Smooth muscle cell of the pulmonary artery (primary cell): ENCODE measurements at places on chromosomes 13 and 19. TPM values are rescaled to one million over a fixed set of nuclear protein-coding genes. Genes with fewer than 3 reads are reported as not detected.

Gene CLC
- not detected in 2 replicates for total RNA-seq

Gene ZNF773
- total RNA-seq: 13.7 and 22.1 TPM in 2 replicates

Gene TMEM259
- total RNA-seq: 91.7 and 118 TPM in 2 replicates

Gene CYP2A6
- not detected in 2 replicates for total RNA-seq

Gene TEKTIP1
- total RNA-seq: 0.20 TPM in 1 of 2 replicates, not detected in the other

Gene ANGPTL8
- not detected in 2 replicates for total RNA-seq

Gene FBXO17
- 27.2 and 43.7 TPM in 2 replicates for total RNA-seq

Gene SYT5
- 0.13 TPM in 1 of 2 replicates, not detected in the other for total RNA-seq

Gene DPF1
- 1.0 and 1.6 TPM in 2 replicates for total RNA-seq

Gene PRKCSH
- 443 and 455 TPM in 2 replicates for total RNA-seq

Gene KLK2
- total RNA-seq: not detected in 2 replicates

Gene TNFSF13B
- 4.3 and 8.2 TPM in 2 replicates for total RNA-seq

Gene PLIN4
- 0.26 and 2.9 TPM in 2 replicates for total RNA-seq

Gene MEIOSIN
- total RNA-seq: not detected in 2 replicates

Gene C3
- total RNA-seq: 62.9 and 313 TPM in 2 replicates

Gene FBN3
- total RNA-seq: not detected in 2 replicates

Gene OR10H1
- total RNA-seq: not detected in 2 replicates

Gene ABCC4
- total RNA-seq: 10.2 and 16.4 TPM in 2 replicates

Gene KIR2DL3
- not detected in 2 replicates for total RNA-seq

Gene ZNF304
- total RNA-seq: 9.5 and 10.9 TPM in 2 replicates

Gene NAPSA
- 0.33 and 0.36 TPM in 2 replicates for total RNA-seq

Gene CD70
- not detected in 2 replicates for total RNA-seq

Gene DHPS
- 58.8 and 66.5 TPM in 2 replicates for total RNA-seq

Gene TSHZ3
- 9.0 and 14.7 TPM in 2 replicates for total RNA-seq

Gene ZNF382
- 9.6 and 13.1 TPM in 2 replicates for total RNA-seq

Gene OVOL3
- not detected in 2 replicates for total RNA-seq

Gene HDGFL2
- 34.7 and 38.0 TPM in 2 replicates for total RNA-seq

Gene KLF1
- total RNA-seq: not detected in 2 replicates

Gene C19orf67
- not detected in 2 replicates for total RNA-seq

Gene FGF22
- not detected in 2 replicates for total RNA-seq

Gene CCDC8
- total RNA-seq: 20.0 and 21.8 TPM in 2 replicates

Gene COX7A1
- 13.2 and 34.2 TPM in 2 replicates for total RNA-seq

Gene STXBP2
- 5.4 and 14.9 TPM in 2 replicates for total RNA-seq

Gene JSRP1
- 0.36 TPM in 1 of 2 replicates, not detected in the other for total RNA-seq

Gene SBK3
- total RNA-seq: 0.07 TPM in 2 replicates

Gene NALCN
- total RNA-seq: 16.3 and 26.6 TPM in 2 replicates

Gene IGFL1
- not detected in 2 replicates for total RNA-seq

Gene GPR4
- 0.53 and 0.78 TPM in 2 replicates for total RNA-seq

Gene FLT1
- 3.2 and 3.8 TPM in 2 replicates for total RNA-seq

Gene EXOC3L2
- 0.10 and 0.13 TPM in 2 replicates for total RNA-seq

Gene MAB21L1
- 3.3 and 3.6 TPM in 2 replicates for total RNA-seq

Gene TMEM161A
- total RNA-seq: 30.9 and 38.5 TPM in 2 replicates

Gene WDR88
- total RNA-seq: not detected in 2 replicates

Gene MEGF8
- 71.8 and 72.2 TPM in 2 replicates for total RNA-seq

Gene STOML3
- not detected in 2 replicates for total RNA-seq

Gene RUBCNL
- total RNA-seq: 0.13 and 2.7 TPM in 2 replicates

Gene TMC4
- total RNA-seq: 0.20 TPM in 1 of 2 replicates, not detected in the other

Gene MADCAM1
- 0.13 and 0.20 TPM in 2 replicates for total RNA-seq

Gene PSG7
- 0.30 TPM in 1 of 2 replicates, not detected in the other for total RNA-seq

Gene HCST
- total RNA-seq: 0.46 and 1.2 TPM in 2 replicates

Gene QPCTL
- 18.1 and 32.5 TPM in 2 replicates for total RNA-seq
